Dermis microvascular lymphatic vessel endothelial cell (primary cell): ENCODE measurements at places on chromosomes 1 and 21. TPM values are rescaled to one million over a fixed set of nuclear protein-coding genes. Genes with fewer than 3 reads are reported as not detected.
A peak's percentile ranks its signal among the peaks of the same experiment; 100 is the strongest.

DNA sequence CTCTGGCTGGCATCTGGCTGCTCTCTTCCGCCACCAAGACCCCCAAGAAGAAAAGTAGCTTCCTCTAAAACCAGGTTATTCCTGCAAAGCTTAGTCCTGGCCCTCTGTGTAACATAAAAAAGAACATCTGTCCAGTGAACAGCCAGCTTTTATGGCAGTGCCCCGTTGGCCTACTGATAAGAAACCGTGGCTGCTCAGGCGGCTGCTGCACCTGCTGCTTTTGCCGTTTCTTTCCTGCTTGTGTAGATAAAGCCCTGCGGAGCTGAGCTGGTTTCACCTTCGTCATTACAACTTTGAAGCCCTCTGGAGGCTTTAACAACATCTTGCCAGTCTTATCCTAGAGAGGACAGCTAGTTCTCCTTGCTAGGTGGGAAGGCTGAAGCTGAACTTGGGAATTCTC, 20.5 kb downstream of the ELAPOR1 start:
- DNase-seq: no peak

DNA sequence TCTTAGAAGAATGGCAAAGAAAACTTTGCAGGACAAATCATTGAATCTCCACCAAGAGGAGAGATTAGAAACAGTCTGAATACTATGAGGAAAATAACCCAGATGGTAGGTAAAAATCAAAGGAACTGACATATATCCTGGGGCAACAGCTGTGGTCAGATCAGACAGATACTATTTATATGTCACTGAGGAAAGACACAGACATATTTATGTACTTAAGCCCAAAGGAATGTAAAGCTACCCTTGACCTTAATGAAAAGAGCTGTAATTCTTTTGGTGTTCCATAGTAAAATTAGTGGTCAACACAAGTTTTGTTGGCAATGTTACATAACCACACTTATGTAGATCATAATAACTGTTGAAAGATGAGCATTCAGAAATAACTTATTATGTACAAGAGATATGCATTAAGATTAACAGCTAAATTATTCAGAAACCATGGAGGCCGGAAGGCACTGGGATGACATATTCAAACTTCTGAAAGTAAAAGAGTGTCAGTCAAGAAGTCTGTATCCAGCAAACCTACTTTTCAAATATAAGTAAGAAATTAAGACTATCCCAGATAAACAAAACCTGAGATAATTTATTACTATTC, 166.1 kb upstream of the SAMSN1 start:
- peak; percentile 81 for DNase-seq

GRCh38 chr21:28207436-28208173, 785.1 kb downstream of the LTN1 start:
- no peak for DNase-seq

ARHGEF10L gene
- 1.2 and 1.5 TPM in 2 replicates for total RNA-seq

GRCh38 chr1:175015243-175015642, 8.0 kb downstream of the MRPS14 start:
- DNase-seq: no peak

DNA sequence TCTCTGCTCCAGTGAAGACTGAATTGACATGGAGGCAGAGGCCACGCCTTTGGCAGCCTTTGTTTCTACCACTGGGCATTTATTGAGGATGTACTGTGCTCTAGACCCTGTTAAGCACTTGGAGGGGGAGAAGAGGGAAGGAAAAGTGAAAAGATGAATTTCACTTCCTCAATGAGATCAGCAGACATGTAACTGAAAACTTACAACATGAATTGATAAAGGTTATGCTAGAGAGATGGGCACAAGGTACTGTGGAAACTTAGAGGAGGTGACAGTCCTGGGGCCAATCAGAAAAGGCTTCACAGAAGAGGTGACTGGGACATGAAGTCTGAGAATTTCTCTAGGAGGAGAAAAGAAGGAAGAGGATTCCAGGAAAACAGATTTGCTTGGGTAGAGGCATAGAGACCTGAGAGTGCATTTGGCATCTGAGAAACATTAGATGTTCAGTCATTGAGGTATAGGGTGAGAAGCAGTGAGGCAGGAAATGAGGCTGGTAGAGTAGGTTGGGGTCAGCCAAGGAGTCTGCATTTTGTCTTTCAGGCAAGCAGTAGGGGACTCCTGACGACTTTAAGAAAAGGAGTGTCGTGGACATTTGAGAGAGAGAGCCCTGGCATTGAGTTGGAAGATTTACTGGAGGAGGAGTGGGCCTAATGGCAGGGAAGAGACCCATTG, 113.0 kb downstream of the SYT2 start:
- DNase-seq: no peak

GRCh38 chr1:75312620-75313019, 178.4 kb downstream of the LHX8 start:
- DNase-seq: no peak

DNA sequence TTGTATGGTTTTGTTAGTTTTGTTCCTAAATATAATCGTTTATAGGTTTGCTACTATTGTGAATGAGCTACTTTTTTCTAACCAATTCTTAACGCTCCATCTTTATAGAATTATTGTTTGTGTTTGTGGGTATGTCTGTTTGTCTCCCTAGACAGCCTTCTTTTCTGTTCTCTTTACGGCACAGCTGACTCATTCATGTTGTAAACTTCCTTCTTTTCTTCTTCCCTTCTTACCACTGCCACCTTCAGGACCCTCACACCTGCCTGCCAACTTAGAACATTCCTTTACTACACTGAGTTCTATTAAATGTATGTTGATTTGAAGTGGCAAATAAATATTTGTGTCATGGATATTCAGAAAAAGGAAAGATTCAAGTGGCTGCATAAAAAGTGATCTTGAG, 29.1 kb downstream of the AK5 start:
- DNase-seq: no peak

- peak; percentile 55 for DNase-seq
Measured at GRCh38 chr21:29343519-29343918, 44.8 kb downstream of the BACH1 start.

PBX1 gene
- 0.39 and 1.0 TPM in 2 replicates for total RNA-seq

GRCh38 chr21:45799765-45800338, 156.3 kb downstream of the PCBP3 start:
- no peak for DNase-seq

- no peak for DNase-seq
Measured at GRCh38 chr21:25501996-25502665, 105.2 kb downstream of the MRPL39 start.

DNA sequence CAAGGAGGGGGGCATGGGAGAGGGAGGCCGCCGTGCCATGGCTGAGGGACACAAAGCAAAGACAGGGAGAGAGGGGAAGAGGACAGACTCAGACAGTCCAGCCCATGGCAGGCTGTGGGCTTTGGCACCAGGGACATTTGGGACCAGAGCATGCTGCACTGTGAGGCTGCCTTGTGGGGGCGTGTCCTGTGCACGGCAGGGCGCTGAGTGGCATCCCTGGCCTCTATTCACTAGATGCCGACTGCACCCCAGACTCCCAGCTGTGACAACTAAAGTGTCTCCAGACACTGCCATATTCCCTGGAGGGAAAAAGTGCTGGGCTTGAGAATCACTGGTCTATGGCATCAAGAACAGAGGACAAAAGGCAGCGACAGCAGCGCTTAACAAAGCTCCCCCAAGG, 18.6 kb upstream of the PRDM15 start:
- no peak for DNase-seq

GRCh38 chr1:53321366-53321765, 6.5 kb downstream of the LRP8 start:
- DNase-seq: no peak

- DNase-seq: no peak
Measured at GRCh38 chr1:214823311-214824117, 220.5 kb downstream of the CENPF start.

GRCh38 chr21:42794551-42794950, 84.8 kb downstream of the WDR4 start:
- no peak for DNase-seq

DNA sequence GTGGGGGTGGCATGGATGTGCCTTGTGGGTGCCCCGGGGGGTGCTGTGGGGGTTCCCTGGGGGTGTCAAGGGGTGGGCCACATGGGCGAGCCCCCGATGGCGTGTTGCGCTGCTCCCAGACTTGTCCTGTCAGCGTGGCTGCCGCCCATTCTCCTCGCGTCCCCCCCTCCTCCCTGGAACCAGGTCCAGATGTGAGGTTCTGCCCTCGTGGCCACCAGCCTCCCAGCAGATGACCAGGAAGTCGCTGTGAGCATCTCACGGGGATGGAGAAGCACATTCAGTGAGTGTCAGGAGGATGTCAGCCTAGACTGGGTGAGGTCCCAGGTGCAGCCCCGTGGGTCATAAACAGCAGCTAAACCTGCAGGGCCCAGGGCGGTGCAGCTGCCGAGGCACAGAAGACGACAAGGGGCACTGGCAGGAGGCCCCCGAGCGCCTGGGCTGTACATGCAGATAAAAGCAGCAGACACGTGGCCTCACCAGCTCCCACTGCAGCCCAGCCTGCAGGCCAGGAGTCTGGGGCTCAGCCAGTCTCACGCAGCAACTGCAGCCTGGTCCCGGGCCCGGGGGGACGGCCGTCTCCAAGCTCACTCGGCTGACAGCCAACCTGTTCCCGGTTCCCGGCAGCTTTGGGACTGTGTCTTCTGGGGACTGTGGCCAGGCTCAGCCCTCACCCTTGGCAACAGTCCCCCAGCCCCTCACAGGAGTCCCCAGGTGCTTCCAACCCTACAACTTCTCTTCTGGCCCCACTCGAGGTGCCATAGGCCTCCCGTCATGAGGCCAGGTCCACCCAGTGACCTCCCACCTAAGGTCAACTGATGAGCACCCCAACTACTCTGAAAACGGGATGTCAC, 17.5 kb upstream of the COL6A2 start:
- DNase-seq: no peak

CFHR4 gene
- not detected in 2 replicates for total RNA-seq

- no peak for DNase-seq
Measured at GRCh38 chr21:45178070-45178608, 103.8 kb downstream of the ADARB1 start.

GRCh38 chr1:11558276-11558675, 79.3 kb downstream of the DISP3 start:
- no peak for DNase-seq

DNA sequence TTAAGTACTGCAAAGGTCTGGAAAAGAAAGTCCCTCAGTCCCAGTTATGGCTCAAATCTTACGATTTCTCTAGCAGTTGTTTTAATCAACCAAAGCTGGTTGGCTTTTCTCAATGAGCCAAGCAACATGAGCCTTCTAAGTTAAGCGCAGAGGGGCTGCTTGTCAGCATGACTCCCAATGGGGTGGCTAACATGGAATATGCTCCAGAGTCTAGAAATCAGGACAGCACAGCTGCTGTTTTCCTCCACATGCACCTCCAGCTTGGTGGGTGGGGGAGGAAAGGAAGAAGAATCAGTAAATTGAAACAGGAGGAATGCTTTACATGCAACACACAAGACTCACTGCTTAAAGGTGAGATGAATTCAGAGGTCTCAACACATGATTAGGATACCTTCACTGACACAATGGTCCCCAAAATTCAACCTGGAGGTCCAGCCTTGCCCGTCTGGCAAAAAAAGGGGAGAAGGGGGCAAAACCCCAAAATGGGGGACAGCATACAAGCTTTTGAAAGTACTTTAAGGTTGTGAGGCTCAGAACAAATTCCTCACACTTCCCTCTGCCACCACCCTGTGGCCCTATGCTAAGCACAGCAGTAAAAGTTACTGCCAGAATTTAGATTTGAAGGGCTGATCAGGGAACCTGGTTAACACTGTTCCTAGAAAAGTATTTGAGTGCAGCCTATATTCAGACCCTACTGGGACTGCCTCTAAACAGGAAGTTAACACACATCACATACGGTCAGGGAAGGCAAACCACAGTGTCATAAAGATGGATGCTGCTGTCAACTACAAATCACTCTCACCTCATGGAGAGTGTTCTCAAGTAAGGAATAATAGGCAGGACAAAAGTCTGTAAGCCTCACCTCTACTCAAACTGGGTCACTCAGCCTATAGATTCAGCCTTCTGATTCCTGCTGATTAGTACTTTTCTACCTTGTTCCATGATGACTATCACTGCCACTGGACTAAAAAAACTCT, 2.6 kb downstream of the GATAD2B start:
- no peak for DNase-seq

DNA sequence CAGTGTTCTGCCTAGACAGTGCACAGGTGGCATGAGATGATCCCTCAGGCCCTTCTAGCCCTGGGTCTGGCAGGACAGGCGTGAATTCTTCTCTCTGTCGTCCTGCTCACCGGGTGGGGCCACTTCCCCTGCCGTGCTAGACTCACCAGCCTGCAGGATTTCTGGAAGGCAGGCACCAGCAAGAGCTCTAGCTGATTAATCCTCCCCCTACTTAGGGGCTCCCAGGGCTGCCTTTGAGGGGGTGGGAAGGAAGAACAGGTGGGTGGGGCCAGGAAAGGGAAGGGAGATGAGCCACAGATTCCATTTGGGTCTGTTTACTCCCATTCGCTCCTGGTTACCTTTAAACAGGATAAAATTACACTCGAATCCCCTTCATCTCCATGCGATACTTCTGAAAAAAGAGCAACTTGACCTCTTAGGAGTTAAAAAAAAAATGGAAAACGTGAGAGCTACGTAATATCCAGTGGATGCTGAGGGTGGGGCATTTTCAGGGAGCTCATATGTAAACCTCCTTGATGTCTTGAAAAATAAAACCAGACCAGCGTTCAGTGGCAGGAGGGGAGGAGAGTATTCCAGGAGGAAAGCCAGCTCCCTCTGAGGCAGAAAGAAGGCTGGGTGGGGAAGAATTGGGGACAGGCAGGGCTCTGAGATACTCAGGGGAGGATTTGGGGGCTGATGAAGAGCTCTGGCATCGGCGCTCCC, 665.5 kb downstream of the PTPRU start:
- DNase-seq: no peak

GRCh38 chr1:205150651-205151428, 29.1 kb upstream of the RBBP5 start:
- DNase-seq: no peak

- no peak for DNase-seq
Measured at GRCh38 chr1:26353976-26354820, at the start of gene CRYBG2. Gene CRYBG2, minus strand, starts transcription at chr1:26354130. Its CDS starts 7,473 bp downstream, at chr1:26346657.

- DNase-seq: no peak
Measured at GRCh38 chr1:113582084-113582483, 177.2 kb downstream of the PHTF1 start.

PWP2 gene
- 8.5 and 13.1 TPM in 2 replicates for total RNA-seq

DNA sequence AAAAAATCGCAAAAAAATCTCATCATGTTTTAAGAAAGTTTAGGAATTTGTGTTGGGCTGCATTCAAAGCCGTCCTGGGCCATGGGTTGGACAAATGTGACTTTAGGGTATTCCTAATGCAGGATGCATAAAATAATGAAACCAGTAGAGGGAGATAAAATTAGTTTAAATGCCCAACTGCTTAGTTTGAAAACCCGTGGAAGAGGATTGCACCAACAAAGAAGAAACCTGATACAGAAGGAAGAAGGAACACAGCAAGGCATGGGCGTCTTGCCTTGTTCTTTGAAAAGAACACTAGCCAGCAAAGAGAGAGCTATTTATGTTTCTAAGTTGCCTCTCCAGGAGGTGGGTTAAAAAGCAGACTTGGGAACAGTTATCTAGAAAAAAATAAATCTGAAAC, 37.9 kb downstream of the WDR3 start:
- no peak for DNase-seq

TMEM51 gene
- total RNA-seq: 6.7 and 13.4 TPM in 2 replicates
